Calu3 (cell line): ENCODE measurements at places on chromosomes 4 and X.

DNA sequence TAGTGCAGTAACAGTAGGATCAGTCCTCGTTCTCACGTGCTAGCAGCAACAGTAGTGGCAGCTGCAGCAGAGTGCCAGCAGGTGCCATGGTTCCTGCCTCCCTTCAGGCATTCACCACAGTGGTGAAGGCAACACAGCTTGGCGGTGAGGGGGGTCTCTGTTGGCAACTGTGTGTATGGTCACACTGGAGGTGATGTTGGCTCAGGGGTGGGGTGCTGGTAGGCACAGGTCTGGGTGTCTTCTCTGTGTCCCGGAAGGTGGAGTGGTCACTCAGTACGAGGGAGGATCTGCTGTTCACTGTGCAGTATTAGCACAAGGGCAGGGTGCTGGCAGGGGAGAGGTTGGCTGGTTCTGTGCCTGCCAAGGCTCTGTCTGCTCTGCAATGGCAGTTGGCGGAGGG lies 671.8 kb downstream of the CCSER1 start:
- DNase-seq = no peak

DNA sequence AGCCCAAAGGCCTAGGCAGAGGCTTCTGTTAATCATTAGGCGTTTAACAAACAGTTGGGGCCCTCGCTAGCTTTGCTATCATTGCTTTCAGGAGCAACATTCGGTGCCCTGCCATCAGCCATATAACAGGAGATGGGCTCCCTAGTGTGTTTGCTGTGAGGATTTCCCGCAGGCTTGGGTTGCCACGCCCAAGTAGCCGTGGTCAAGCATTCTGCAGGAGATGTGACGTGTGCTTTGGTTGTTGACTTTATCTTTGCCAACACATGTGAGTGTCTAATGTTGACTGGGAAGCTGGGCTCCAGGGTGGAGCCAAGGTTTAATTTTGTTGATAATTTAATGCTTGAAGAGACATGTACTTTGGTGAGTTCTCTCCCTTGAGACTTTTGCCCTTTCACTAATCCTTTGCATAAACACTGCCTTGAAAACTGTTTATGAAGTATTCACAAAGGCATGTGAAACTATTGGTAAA lies 184.6 kb upstream of the KIT start:
- DNase-seq = no peak

DNA sequence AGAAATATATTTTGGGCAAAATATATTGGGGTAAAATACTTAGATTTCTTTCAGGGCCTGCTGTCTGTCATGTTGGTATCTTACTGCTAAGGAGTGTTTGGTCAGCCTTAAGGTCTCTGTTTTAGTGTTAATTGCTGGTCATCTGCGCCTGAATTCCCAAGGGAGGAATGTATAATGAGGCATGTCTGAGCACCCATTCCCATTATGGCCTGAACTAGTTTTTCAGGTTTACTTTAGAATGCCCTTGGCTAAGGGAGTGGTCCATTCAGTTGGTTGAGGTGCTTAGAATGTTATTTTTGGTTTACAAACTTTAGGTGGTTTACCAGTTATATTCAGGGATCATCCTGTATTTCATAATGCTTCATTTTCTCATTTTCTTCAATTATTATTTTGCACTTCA lies 125.9 kb downstream of the CFAP299 start:
- DNase-seq = no peak

DNA sequence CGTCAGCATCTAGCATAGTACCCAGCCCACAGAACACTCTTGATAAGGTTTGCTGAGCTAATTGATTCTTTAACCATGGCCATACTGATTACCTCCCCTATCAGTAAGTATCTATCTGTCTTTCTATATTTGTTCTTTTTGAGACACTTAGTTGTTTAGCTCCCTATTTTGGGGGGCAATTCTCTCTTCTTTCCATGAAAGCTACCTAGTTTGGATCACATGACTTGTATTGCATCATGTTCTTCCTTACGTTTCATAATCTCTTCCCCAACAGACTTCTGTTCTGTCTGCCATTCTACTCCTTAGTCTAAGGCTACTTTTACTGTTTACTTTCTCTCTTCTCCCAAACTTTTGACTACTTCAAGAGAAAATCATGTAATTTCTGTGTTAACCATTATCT lies 39.0 kb downstream of the TBC1D19 start:
- DNase-seq = no peak

DNA sequence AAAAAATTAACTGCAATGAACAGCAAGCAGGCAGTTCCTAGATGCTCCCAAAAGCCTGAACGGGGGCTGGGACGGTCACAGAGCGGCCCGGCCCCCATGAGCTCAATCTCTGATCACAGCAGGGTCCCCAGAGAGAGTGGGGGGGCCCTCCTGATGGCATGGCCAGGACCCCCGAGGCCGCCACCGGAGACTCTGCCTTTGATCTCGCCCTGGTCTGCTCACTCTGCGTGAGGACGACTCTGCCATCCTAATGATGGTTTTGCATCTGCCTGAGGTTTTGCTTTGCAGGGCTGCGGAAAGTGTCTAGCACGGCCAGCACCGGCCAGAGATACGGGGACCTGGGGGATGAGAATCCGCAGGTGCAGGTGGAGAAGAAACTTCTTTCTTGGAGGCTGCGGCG lies 103.8 kb downstream of the SHOX start:
- no peak for DNase-seq

GRCh38 chr4:86496094-86497080 lies 97.7 kb upstream of the PTPN13 start:
- DNase-seq = peak; percentile 29

- peak; percentile 35 for DNase-seq
Measured at GRCh38 chr4:6087669-6088341, 69.6 kb upstream of the C4orf50 start.

DNA sequence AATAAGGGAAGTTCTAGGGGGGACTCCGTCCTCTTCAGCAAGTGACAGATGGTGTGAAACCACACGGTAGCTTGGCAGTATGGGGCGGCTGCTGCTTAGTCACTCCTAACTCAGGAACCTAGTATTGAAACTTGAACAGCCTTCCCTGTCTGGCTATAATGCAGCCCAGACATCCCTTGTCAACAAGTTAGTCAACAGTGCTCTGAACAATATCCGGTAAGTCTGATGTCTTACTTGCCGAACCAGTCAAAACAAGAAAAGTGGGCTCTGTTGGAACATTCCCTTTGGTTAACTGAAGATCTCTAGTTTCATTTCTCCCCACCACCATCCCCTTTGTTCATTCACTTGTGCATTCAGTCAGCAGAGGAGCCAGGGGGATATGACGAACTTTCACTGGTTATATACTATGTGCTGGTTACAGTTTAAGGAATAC lies 18.7 kb upstream of the CXCL13 start:
- peak; percentile 33 for DNase-seq

DNA sequence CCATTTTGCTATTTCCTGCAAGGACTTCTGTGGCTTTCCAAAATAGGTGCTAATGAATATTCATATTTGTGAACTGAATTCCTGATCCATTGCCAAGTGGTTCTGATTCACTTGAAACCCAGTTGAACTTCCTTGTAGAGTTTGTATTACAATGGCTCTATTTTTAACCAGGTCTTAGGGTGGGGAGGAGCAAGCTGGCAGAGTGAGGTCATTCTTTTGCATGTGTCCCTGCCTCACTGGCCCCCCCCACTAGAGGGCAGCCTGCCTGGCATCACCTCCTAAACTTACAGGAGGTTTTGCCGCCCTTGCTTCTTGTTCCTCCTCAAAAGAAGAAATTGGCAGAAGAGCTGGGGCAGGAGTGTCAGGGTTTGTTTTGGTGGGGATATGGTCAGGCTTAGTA lies 10.5 kb downstream of the PTTG2 start:
- DNase-seq = peak; percentile 65

DNA sequence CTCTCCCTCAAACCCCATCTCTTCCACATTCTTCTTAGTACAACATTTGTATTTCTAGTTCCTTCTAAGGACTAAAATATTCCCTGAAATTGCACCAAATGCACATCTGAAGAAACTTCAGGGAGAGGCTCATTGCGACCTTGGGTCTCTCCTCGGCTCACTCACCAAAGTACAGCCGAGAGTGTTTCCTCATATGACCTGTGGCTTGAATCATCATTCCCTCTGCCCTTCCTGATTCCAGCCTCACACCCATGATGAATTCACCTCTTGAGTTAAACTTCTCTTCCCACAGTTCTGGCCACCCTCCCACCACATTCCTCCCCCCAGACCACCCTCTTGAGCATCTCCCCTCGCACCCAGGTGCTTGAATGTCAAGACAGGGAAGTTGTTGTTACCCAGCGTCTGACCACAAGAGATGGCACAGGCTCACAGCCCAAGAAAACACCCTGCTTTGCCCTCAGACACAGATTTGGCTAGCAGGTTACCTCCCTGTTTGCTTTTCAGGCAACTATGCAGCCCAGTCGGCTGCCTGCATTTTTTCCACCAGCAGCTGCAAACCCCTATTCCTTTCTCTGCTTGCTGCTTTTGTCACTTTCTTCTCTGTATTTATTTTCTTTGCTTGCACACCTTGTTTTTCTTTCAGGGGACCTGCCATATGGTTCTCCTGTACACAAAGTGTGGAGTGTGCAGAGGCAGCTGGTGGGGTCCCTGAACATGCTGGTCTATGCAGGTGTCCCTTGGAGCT lies 214.8 kb downstream of the SPATA18 start:
- DNase-seq = no peak

DNA sequence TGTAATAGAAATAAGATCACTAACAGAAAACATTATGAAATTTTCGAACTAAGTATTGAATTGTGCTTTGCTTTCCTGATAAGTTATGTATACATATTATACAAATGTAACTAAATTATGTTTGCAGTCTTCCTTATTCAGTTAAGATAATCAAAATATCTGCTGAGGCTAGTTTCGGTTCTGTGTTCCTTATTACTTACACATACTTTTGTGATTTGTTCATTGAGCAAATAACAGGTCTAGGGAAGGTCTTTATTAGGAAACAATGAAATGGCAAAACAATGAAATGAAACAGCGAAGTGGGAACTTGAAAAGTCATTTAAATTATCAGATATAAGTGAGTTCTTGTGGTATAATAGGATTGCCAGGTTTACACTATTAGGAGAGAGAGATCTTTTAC lies 352.4 kb downstream of the GRIA2 start:
- no peak for DNase-seq

DNA sequence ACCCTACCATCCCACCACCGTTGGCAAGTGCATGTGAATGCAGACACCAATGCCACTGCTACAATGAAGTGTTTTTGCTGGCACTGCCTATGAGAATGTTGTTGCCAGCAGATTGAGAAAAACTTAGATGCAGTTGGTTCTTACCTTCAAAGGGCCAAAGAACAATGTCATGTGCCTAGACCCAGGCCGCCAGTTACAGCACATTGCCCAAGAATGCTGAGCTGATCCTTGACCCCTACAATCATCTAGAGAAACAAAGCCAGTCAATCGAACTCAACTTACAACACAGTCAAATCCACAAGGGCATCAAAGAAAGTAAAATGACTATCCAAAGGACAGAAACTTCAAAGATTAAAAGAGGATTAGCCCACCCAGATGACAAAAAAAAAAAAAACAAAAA lies 102.4 kb upstream of the SPIN4 start:
- no peak for DNase-seq

DNA sequence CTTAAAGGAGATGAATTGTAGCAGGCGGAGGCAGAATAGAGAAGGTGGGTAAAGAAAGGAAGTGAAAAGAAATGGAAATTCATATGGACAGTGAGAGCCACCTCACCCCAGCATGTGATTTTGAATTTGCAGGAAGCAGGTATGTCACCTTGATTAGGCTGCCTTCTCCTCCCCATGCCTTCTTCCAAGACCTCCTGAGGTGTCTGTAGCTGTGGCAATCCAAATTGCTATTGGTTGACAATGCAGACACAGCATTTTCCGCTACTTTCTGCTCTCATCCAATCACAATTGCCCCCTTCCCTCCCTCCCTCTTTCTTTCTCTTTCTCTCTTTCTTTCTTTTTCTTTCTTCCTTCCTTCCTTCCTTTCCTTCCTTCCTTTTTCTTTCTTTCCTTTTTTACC lies 38.5 kb downstream of the RAB33B start:
- no peak for DNase-seq

DNA sequence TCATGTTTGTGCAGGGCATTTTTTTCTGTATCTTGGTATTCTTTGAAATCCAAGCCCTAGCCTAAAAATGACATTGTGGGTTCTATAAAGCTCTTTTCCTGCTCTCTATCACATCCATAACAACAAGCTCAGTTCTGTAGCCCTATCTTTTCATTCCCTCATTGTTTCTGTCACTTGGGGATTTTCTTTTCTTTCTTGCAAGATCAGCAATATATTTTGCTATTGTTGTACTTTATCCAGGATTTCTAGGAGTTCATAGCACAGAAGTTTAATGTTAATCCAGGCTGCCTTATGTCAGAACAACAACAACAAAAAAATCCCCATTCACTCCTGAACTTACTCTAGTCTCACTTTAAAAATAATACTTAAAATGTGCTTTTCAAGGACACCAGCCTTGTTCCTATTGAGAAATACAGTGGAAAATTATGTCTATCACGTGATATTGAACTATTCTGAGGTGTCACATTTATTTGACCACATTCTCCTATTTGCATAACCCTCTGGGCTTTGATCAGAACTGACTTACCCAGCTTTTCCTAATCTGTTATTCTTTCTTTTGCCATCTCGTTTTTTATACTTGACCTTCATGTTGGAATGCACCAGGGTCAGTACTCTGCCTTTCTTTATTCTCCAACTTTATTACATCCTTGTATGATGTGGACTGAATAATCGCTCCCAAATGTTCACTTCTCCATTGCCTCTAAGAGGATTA lies 112.8 kb downstream of the MAGEB5 start:
- DNase-seq = no peak

DNA sequence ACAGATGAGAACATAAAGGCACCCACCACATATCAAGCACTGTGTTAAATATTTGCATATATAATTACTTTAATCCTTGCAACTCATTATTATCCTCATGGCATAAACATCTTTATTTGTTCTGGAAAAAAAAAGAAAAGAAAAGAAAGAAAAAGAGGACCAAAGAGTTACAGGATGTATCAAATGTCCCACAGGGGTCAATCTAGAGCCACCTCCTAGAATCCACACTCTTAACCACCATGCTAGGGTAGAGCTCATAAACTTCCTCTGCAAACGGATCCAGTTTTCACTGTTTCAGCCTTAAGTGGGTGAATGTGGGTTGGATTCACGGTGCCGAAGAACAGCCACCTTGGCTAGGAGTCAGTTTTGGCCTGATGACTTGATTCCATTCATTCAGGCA lies 171.1 kb upstream of the PPARGC1A start:
- no peak for DNase-seq

- no peak for DNase-seq
Measured at GRCh38 chrX:44903830-44904530, 31.0 kb downstream of the KDM6A start.

DNA sequence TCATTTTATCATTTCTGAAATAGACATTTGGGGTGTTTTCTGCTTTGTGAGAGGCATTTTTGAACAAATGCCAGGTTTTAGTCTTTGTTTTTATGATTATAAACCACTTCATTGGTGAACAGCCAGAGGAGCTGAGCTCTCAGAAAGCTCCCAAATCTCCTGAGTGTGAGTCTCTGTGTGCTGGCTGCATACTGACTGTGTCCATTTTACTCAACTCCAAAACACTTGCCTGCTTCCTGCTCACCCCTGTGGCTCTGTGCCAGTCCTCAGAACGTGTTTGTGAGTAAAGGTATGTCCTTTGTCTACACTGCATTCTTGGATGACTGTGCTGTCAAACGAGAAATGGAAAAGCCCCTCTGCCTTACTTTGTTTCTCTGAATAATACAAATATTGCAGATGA lies 5.4 kb upstream of the LRAT start:
- peak; percentile 31 for DNase-seq
